ENCODE measurements at places on chromosomes 7 and 10. TPM values are rescaled to one million over a fixed set of nuclear protein-coding genes. Genes with fewer than 3 reads are reported as not detected.

ING3 gene
- total RNA-seq, result 17.7 TPM

GRCh38 chr7:55052741-55053427 lies 34.1 kb downstream of the EGFR start:
- H3K27me3 ChIP-seq, result no peaks in the 10 kb centered on the region
- no peak overlapping the region for H3K4me3 ChIP-seq
- DNase-seq, result no peak
- H3K27ac ChIP-seq, result peak overlapping the region; percentile 91
- H3K36me3 ChIP-seq, result peaks cover 5% of the 10 kb centered on the region
- peaks cover 70% of the 10 kb centered on the region for H3K4me1 ChIP-seq

GRCh38 chr10:122485670-122486069 lies 24.3 kb downstream of the HTRA1 start:
- H3K4me3 ChIP-seq, result no peak overlapping the region
- peaks cover 20% of the 10 kb centered on the region for H3K36me3 ChIP-seq
- H3K27me3 ChIP-seq, result no peaks in the 10 kb centered on the region
- peaks cover 9% of the 10 kb centered on the region for H3K4me1 ChIP-seq
- H3K27ac ChIP-seq, result no peak overlapping the region

- no peak for DNase-seq
- H3K27me3 ChIP-seq, result no peaks in the 10 kb centered on the region
- H3K27ac ChIP-seq, result no peak overlapping the region
- H3K4me1 ChIP-seq, result no peaks in the 10 kb centered on the region
- no peaks in the 10 kb centered on the region for H3K36me3 ChIP-seq
These were observed 36.1 kb downstream of the ETV1 start for GRCh38 chr7:13953368-13953767.

DNA sequence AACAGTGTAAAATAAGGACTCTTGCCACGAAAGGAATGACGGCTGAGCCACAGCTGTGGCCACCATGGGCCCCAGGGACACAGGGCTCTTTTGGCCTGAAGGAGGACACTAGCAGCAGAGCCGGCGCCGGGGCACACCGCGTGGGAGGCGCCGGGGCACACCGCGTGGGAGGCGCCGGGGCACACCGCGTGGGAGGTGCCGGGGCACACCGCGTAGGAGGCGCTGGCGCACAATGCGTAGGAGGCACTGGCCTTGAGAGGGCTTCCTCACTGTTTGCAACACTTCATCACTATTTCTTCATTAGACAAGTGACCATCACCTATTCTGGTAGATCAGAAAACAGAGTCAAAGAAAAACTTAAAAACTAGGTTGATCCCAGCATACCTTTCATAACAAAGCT lies 23.4 kb downstream of the ESYT2 start:
- H3K4me3 ChIP-seq, result no peak overlapping the region
- no peak for DNase-seq
- H3K27ac ChIP-seq, result no peak overlapping the region
- peaks cover 7% of the 10 kb centered on the region for H3K36me3 ChIP-seq
- H3K27me3 ChIP-seq, result no peaks in the 10 kb centered on the region

GRCh38 chr7:83655951-83656556 lies 7.1 kb upstream of the SEMA3E start:
- H3K4me3 ChIP-seq, result no peak overlapping the region
- H3K27me3 ChIP-seq, result no peaks in the 10 kb centered on the region
- no peaks in the 10 kb centered on the region for H3K36me3 ChIP-seq
- no peak overlapping the region for H3K27ac ChIP-seq
- H3K4me1 ChIP-seq, result no peaks in the 10 kb centered on the region

GRCh38 chr10:111186358-111186757 lies 109.5 kb downstream of the ADRA2A start:
- DNase-seq, result no peak
- no peak overlapping the region for H3K4me3 ChIP-seq
- H3K36me3 ChIP-seq, result no peaks in the 10 kb centered on the region
- H3K27me3 ChIP-seq, result no peaks in the 10 kb centered on the region
- H3K27ac ChIP-seq, result no peak overlapping the region

DNA sequence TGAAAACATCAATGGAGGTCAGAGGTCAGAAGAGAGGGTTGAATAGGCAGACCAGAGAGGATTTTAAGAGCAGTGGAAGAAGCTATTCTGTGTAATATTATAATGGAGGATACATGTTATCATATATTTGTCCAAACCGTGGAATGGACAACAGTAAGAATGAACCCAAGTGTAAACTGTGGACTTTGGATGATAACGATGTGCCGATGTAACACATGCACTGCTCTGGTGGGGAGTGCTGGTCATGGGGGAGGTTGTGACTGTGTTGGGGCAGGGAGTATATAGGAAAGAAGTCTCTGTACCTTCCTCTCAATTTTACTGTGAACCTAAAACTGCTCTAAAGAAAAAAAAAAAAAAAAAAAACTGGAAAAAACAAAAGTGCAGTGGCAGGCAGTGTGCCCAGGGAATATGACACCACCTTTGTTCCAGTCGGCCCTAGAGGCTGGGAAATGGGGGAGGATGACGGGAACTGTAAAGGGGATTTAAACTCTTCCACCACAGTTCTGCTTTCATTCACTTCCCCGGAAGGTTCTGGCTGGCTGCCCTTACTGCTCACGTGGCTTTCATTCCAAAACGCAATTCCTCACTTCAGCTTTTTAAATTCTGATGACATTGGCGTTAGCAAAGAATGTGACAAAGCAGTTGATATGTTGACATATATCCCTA lies 113.7 kb upstream of the ANKRD1 start:
- no peak for DNase-seq
- H3K4me1 ChIP-seq, result peaks cover 29% of the 10 kb centered on the region
- no peak overlapping the region for H3K4me3 ChIP-seq
- H3K27ac ChIP-seq, result no peak overlapping the region
- no peaks in the 10 kb centered on the region for H3K36me3 ChIP-seq

- no peak for DNase-seq
- no peak overlapping the region for H3K4me3 ChIP-seq
- H3K4me1 ChIP-seq, result no peaks in the 10 kb centered on the region
- H3K36me3 ChIP-seq, result no peaks in the 10 kb centered on the region
- H3K27me3 ChIP-seq, result peaks cover 25% of the 10 kb centered on the region
These were observed 12.7 kb upstream of the FOXL3 start for GRCh38 chr7:277228-277627.

DNA sequence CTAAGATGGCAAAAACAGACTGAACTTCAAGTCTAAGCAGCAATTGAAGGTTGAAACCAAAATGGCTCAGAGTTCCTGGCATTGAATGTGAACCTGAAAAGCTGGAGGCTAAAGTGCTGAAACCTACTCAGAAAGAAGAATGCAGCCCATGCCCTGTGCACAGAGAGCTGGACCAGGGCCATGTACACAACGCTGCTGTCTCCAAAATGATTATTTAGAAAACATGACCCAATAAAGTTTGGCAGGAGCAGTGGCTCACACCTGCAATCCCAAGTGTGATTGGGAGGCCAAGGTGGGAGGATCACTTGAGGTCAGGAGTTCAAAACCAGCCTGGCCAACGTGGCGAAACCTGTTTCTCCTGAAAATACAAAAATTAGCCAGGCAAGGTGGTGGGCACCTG lies 158.9 kb downstream of the AKR1D1 start:
- no peak overlapping the region for H3K27ac ChIP-seq
- no peaks in the 10 kb centered on the region for H3K4me1 ChIP-seq
- H3K4me3 ChIP-seq, result no peak overlapping the region
- no peak for DNase-seq

- no peak overlapping the region for H3K27ac ChIP-seq
- H3K27me3 ChIP-seq, result peaks cover 32% of the 10 kb centered on the region
- no peaks in the 10 kb centered on the region for H3K36me3 ChIP-seq
- H3K4me3 ChIP-seq, result no peak overlapping the region
- H3K4me1 ChIP-seq, result no peaks in the 10 kb centered on the region
These were observed 255.5 kb upstream of the C7orf33 start for GRCh38 chr7:148334959-148335577.

All from osteoblast (primary cell).